Adipocyte (in vitro differentiated cells): ENCODE measurements at places on chromosomes 3 and 15.

DNA sequence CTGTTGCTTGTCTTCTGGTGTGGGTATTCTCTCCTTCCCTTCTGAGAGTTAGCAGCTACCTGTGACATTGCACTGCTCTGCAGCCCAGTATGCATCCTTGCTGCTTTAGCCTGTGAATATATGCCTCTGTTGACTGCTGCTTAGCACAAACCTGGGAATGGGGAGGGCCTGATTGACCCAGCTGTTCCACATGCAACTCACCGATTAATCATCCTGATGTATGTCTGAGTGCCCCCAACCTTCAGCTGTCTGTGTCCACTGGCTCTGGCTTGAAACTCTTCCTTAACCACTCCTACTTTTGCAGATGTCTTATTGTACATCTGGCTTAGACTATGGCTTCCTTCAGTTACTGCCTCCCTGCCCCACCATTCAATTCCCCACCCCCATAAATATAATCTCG is 119.1 kb downstream of the RASA2 start:
- no peak for DNase-seq

DNA sequence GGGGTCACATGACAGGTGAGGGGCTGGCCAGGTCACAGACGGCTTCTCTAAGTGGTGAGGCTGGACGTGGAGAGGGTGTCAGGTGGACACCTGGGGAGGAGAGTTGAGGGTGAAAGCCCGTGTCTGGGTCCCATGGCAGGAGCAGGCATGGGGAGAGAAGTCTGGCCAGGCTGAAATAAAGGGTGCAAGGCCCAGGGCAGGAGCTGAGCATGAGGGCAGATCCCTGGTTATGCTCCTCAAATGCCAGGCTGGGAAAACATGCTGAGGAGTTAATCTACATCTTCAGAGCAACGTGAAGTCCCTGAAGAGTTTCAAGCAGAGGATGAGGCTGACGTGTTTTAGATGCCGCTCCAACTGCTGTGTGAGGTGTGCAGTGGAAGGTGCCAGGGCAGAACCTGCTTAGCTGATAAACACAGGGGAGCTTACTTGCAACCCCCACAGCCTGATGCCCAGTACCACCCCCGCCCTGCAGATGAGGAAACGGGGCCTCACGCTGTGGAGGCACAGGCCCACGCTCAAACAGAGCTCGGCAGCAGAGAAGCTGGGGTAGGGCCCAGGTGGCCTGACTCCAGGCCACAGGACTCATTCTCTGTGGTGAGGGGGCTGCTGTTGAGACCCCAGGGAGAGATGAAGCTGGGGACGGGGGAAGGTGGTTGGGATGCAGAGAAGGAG is 40.5 kb downstream of the HCN4 start:
- no peak for DNase-seq

GRCh38 chr15:60006203-60006862 is 2.2 kb downstream of the FOXB1 start:
- DNase-seq = peak; percentile 41

DNA sequence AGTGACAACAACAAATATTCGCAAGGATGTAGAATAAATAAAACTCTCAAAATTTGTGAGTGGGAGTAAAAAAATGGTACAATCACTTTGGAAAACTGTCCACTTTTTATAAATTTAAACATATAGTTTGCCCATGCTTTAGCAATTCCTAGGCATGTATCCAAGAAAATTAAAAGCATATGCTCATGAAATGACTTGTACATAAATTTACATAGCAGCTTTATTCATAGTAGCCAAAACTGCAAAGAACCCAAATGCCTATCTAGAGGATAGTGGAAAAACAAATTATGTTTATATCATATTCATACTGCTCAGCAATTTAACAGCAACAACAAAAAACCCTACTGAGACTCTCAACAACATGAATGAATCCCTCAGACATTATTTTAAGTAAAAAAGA is 363.6 kb upstream of the CCDC54 start:
- peak; percentile 63 for DNase-seq

GRCh38 chr3:144162042-144162441 is 190.4 kb downstream of the DIPK2A start:
- DNase-seq = peak; percentile 87

DNA sequence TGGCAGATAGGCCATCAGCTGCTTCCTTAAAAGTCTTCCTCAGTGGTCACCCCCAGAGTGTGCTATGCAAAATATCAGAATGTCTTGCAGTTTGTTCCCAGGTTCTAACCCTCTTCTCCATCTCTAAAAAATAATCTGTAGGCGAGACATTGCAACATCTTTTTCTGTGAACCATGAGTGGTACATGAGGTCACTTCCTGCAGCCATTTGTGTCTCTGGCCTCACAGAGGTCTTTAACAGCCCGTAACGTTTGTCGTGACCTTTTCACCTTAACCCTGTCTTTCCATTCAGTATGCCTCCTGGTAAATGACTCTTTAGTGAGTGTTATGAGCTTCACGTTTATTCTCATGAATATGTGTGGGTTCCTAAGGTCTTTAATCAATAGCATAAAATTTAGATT is 145.4 kb downstream of the KLHL25 start:
- DNase-seq = peak; percentile 72

DNA sequence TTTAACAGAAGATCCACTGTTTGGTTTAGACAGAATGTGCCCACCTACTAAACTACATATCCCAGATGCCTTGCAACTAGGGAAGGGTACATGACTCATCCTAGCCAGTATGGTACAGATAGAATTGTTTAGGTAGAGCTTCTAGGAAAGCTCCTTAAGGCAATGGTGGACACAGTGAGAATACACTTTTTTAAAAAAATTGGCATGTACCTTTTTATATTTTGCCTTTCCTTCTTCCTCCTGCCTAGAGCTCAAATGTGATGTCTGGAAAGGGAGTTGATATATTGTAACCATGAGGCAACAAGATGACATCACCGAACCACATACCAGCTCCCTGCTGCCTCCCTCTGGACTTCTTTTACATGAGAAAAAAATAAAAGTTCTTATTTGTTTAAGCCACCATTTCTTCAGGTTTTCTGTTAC is 14.4 kb upstream of the C3orf80 start:
- DNase-seq = peak; percentile 44

- no peak for DNase-seq
These were observed 704.2 kb downstream of the OTOL1 start for GRCh38 chr3:162200836-162201235.

- no peak for DNase-seq
These were observed 18.6 kb downstream of the PLD1 start for GRCh38 chr3:171791692-171792076.

DNA sequence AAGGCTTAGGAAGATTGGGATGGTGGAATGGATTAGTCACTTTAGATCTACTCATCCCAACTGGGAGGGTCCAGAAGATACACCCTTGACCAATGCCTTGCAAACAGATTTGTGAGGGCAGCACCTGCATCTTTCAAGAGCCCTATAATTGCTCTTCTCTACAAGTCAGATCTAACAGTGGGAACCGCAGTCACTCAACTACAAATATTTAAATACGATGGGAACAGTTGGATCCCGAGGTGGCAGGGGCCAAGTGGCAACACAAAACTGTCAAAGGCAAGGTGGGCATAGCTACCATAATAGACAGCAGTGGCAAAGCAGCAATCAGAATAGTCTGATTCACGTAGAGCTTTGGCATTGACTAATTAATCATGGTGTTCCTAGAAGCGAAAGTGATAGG is 152.0 kb downstream of the TBC1D5 start:
- DNase-seq = no peak

- DNase-seq = no peak
These were observed 128.1 kb upstream of the ADPGK start for GRCh38 chr15:72911626-72912025.

GRCh38 chr15:65305776-65306175 is 1.3 kb downstream of the RNU5B-1 start:
- no peak for DNase-seq

DNA sequence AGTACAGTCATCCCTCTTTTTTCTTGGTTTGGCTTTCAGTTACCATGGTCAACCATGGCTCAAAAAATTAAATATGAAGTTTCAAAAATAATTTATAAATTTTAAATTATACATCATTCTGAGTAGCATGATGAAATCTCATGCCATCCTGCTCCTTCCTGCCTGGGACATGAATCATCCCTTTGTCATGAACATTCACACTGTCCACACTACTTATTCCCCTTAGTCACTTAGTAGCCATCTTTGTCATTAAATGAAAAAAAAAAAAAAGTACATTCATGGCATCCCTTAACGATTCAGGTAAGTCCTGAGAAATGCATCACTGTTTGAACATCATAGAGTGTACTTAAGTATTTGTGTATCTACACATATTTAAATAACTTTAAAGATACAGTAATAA is 1046.3 kb downstream of the ROBO2 start:
- peak; percentile 39 for DNase-seq

DNA sequence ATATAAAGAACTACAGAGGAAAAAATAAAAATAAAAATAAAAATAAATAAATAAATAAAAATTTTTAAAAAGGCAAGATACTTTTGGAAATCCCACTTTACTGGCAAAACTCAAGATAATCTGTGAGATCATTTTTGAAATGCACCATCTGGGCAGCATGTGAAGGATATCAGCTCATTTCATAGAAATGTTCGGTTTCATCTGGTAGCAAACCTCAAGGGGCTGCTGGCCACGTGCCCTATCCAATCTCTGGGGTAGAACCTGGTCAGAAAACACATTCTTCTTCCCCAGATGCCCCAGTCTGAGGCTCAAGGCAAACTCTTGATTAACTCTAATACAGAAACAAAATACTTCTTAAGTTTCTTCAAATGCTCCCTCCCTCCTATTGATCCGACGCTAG is 166.0 kb downstream of the FMN1 start:
- no peak for DNase-seq

DNA sequence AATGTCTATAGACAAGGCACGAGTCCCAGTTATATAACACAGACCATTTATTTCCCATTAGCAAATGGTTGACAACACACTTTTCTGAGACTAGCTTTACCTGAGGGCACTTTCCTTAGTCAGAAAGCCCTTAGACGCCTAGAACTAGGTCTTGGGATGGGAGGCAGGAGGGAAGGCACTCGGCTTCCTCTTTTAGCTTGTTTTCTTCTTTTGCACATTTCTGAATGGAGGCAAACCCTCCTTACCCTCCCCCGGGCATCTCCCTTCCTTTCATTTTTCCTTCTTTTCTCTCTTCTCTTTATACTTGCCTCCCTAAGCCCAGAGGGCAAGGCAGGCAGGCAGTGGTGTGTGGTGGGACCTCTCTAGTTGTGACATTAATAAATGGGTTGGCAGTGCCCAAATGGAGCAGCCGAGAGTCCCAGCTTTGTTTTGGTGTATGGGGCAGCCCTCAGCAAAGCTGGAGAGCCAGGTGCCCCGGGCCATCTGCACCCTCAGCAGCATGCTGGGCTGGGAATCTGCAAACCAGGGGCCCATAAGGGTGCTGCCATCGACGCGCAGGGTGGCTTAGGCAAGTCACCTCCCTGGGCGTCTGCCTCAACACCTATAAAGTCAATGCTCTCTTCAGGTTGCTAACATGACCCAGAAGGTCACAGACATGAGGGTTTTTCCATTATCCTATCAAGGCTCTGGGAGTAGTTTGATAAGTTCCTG is 21.1 kb upstream of the BCL2L10 start:
- DNase-seq = no peak

DNA sequence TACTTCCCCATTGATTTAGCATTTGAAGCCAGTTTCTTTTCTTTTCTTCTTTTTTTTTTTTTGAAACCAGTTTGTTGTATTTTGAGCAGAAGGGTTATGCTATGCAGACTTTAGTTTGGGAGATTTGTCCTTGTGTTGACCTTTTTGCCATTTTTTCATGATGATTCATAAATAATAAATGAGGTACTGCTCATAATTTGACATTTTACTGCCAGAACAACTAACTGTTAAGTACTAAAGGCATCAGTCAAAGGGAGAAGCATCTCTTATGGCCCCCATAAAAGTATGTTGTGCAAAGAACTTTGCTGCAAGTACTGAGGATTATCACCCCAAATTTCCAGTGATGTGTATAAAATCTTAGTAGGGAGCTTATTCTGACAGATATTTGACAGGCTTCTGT is 1.7 kb upstream of the GPR87 start:
- DNase-seq = no peak

- peak; percentile 30 for DNase-seq
These were observed 158.3 kb downstream of the SLCO3A1 start for GRCh38 chr15:92011611-92012367.

GRCh38 chr15:31353931-31354330 is 27.3 kb downstream of the KLF13 start:
- DNase-seq = peak; percentile 37

- DNase-seq = no peak
These were observed 72.1 kb upstream of the OXTR start for GRCh38 chr3:8841472-8841871.

DNA sequence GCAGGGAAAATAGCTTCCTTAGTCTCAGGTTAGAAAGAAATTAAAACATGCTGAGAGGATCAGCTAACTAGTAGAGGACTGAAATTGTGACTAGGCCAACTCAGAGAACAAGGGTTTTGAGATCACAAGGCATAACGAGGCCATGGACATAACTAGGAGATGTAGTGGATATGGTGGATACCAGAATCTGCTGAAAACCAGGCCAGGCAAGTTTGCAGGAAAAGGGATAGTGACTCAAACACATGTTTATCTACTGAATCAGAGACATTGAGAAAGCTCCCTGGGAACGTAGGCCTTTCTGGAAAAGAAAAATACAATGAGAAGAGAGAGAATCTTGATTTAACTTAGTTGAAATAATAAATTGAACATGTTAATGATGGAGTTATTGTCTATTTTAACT is 326.5 kb upstream of the GBE1 start:
- DNase-seq = peak; percentile 89

- no peak for DNase-seq
These were observed 426.7 kb downstream of the AGBL1 start for GRCh38 chr15:86506401-86506800.

- no peak for DNase-seq
These were observed 45.1 kb upstream of the C15orf39 start for GRCh38 chr15:75156326-75157215.

- DNase-seq = no peak
These were observed 25.5 kb downstream of the CHP1 start for GRCh38 chr15:41256577-41257038.
